ENCODE measurements at places on chromosomes 16 and 17.

DNA sequence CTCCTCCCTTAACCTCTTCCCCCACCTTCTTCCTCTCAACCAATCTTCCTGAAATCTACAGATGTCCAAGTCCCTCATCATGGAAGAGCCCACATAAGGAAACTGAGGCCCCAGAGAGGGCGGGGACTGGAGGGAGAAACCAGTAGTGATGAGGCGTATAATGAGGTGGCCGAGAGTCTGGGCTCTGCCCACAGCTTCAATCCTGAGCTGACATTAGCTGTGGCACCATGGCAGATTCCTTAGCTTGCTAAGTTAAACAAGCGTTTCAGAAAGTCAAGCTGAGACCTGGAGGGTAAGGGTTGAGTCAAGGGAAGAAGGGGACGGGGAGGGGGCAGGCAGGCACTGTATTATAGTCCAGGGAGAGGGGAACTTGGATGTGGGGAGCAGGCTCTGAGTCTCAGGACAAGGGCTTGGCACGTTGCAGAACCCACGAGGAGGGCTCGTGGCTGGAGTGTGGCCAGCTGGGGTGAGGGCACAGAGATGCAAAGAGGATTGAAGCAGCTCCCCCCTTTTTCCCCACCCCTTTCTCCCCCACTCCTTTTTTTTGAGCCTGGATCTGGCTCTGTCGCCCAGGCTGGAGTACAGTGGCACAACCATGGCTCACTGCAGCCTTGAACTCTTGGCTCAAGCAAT is 13.3 kb downstream of the ARHGAP23 start:
- DNase-seq: no peak

- no peak for DNase-seq
These were observed 126.2 kb downstream of the PRKCB start for GRCh38 chr16:23962001-23962400.

- no peak for DNase-seq
These were observed 38.0 kb downstream of the HEATR3 start for GRCh38 chr16:50103764-50104163.

- DNase-seq: no peak
These were observed 87.7 kb downstream of the MYH10 start for GRCh38 chr17:8542599-8543502.

DNA sequence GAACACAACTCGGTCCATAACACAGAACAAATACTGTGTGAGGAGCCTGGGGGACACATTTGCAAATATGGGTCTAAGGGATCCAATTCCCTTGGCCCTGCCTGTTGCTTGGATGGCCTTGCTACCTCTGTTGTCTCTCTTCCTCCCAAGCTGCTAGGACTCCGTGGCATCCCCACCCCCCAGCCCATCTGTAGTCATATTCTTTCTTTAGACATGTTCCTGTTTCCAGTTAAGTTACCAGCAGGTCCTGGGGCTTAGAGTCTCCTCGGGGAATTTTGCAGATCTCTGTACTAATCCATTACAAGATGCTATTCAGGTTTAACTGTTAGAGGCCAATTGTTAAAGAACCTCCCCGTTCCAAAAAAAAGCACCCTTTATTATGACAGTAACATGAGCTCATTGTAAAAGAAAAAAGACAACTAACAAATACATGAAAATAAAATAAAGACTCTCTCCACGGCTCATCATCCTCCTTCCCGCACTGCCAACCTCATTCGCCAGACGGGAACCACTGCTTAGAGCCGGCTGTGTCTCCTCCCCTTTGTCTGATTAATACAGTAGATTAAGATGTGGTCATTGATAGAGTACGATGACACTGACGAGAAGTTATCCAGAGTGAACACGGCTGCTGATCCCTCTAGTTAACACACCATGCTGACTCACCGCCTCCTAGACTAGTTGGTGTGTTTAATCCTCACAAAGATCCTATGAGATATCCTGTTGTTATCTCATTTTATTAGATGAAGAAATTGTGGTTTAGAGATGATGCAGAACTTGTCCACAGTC is 22.2 kb downstream of the HS3ST4 start:
- DNase-seq: no peak

GRCh38 chr16:88373927-88374492 is 8.7 kb upstream of the ZNF469 start:
- DNase-seq: no peak

DNA sequence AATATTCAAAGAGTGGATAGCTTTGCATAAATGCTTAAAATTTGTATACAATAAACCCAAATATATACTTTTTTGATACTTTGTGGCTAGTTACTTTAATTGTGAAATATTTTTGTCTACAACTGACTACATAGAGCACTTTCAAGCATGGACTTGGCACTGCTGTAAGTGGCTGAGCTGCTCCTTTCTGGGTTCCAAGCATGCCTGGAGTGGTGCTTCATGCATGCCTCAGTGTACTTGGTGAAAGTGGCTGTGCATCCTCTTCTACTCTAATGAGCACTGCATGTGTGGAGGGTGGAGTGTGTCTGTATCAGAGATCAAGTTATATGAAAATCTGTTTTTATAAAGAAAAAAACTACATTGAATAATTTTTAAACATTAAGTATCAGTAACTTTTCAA is 94.1 kb downstream of the OMG start:
- no peak for DNase-seq

- no peak for DNase-seq
These were observed 44.8 kb downstream of the CPPED1 start for GRCh38 chr16:12758670-12759558.

DNA sequence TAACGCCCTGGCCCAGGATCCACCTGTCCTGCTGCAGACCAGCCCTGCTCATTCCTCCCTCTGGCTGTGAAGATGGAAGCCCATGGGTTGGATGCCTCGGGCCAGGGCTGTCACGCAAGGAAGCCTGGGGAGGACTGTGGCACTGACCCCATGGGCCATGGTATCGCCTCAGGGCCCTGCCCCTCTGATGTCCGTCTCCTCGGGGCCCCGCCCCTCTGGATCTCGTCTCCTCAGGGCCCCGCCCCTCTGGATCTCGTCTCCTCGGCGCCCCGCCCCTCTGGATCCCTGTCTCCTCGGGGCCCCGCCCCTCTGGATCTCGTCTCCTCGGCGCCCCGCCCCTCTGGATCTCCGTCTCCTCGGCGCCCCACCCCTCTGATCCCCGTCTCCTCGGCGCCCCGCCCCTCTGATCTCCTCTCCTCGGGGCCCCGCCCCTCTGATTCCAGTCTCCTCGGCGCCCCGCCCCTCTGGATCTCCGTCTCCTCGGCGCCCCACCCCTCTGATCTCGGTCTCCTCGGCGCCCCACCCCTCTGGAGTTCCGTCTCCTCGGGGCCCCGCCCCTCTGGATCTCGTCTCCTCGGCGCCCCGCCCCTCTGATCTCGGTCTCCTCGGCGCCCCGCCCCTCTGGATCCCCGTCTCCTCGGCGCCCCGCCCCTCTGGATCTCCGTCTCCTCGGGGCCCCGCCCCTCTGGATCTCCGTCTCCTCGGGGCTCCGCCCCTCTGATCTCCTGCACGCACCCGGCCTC is 24.0 kb downstream of the METRNL start:
- DNase-seq: peak; percentile 72

GRCh38 chr16:4377573-4378154 is 6.0 kb downstream of the VASN start:
- DNase-seq: no peak

DNA sequence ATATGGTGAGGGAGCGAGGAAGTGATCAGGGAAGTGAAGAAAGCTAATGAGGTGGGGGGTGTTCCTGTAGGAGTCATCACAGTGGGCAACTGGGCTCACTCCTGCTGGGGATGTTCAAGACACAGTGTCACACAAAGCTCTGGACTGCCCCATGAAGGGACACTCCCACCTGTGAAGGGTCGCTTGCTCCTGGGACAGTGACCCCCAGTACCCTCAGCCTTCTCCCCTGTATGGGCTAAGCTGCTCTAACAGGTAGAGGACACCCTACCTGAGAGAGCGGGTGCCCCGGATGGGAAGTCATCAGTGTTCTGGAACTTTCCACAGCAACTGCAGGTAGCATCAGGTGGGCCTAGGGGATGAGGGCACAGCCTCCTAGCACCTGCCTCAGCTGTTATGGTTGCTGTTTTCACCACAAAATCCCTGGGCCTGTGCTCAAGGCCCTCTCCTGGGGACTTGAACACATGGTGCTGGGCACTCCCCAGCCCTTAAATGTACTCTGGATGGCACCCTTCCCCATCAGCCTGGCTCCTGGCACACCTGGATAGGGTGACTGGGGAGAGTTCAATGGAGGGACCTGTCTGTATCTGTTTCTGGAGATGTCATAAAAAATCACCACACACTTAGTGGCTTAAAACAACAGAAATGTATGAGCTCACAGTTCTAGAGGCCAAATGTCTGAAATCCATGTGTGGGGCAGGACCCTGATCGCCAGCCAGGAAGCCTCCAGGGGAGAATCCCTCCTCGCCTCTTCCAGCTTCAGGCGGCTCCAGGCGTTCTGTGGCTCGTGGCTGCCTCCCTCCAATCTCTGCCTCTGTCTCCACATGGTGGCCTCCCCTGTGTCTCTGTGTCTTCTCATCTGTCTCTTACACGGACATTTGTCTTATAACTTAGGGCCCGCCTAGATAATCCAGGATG is 104.0 kb upstream of the CDH5 start:
- DNase-seq: peak; percentile 63

DNA sequence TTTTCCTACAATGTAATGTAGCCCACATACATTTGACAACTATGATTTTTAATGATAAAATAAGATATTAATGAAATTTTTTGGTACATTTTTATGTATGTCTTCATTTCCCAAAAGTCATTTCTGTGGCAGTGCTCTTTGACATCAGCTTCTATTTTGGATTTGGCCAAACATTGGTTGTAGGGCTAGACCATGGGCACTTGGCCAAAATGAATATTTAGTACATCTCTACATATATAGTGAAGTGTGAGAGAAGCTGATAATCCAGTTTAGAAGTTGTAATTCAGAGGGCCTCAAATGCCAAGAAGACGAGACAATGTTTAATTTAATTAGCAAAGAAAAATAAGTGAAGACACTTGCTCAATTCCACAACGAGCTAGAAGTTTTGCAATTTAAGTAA is 724.9 kb upstream of the SOX9 start:
- DNase-seq: no peak

DNA sequence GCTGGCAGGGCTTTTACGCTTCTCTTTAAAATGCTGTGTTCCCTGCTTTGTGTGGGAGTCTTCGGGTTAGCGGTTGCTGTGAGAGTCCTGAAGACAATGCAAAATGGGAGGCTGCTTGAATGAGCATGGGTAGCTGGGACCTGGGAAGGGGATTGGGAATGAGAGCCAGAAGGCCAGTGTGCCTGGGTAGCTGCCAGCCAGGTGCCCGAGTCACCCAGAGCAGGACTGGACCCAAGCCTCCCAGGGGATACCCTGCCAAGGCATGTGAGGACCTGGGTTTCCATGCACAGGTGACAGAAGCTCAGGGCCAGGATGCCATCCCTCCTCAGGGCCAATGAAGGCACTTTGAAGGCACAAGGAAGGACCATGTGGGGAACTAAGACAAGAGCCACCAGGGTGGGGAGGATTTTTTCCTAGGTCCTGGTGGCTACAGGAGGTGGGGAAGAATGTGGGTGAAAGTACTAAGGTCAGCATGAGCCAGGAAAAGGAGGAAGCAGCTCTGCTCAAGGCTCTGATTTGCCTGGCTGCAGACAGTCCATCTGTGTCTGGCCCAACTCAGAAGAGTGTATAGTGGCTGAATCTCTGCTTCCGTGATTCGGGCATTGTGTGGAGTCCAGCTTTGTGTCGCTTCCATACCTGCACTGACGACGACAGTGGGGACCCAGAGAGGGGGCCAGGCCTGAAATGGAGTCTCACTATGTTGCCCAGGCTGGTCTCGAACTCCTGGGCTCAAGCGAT is 20.5 kb downstream of the TMEM94 start:
- DNase-seq: no peak

- no peak for DNase-seq
These were observed 73.3 kb downstream of the KIF2B start for GRCh38 chr17:53896047-53896446.

DNA sequence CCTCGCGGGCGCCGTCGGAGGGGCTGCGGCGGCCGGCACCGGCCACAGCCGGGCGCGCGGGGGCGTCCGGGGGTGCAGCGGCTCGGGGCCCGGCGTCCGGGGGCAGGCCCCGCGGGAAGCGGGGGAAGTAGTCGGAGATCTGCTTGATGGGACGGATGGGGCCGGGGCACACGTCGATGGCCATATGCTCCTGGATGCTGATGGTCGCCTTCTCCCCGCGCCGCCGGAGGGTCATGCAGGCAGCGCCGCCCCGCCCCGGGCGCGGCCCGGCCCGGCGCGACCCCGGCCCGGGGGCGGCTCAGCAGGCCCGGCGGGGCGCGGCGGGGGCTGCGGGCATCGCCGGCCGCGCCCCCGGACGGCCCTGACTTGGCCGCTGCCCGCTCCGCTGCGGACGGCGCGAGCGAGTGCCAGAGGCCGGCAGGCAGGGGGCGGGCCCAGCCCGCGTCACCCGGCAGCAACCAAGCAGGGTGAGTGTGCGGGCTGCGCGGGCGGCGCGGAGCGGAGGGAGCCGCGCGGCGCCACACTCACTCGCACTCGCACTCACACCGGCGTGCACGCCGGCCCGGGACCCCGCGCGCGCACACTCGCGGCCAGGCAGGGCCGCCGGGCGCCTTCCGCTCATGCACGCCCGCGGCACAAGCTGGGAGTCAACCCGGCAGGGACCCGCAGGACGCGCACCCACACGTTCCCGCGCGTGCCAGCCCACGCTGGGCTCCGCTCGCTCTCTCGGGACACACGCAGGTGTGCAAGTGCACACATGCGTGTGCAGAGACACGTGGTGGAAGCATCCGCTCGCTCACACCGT is at the start of gene DOC2B:
Gene DOC2B, minus strand, starts transcription at position 406 of the 805 bp plus-strand sequence. Its CDS starts 171 bp downstream, at position 235.
- DNase-seq: peak; percentile 60
